ENCODE measurements at places on chromosomes 2 and 18. TPM values are rescaled to one million over a fixed set of nuclear protein-coding genes. Genes with fewer than 3 reads are reported as not detected.

GRCh38 chr2:26067980-26068507 is 34.2 kb downstream of the RAB10 start:
- DNase-seq, result no peak

Gene GPR75
- 2.0 TPM for total RNA-seq

DNA sequence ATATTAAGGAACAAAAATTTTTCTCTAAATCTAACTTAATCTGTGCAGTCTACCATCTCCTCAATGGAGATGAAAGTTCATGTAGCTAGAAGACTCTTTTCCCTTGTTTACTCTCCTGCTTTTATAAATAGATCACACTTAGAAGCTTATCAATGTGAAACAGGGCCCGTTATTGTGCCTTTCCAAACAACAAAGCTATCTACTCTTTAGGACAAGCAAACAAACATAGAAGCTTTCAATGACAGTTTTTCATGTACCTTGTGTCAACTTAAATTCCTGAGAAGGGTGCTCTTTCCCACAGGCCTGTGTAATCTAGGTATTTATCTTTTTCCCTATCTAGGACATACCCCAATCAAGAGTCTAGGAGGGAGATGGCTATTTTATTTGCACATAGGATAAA is 247.8 kb upstream of the CWC22 start:
- no peak for DNase-seq

DNA sequence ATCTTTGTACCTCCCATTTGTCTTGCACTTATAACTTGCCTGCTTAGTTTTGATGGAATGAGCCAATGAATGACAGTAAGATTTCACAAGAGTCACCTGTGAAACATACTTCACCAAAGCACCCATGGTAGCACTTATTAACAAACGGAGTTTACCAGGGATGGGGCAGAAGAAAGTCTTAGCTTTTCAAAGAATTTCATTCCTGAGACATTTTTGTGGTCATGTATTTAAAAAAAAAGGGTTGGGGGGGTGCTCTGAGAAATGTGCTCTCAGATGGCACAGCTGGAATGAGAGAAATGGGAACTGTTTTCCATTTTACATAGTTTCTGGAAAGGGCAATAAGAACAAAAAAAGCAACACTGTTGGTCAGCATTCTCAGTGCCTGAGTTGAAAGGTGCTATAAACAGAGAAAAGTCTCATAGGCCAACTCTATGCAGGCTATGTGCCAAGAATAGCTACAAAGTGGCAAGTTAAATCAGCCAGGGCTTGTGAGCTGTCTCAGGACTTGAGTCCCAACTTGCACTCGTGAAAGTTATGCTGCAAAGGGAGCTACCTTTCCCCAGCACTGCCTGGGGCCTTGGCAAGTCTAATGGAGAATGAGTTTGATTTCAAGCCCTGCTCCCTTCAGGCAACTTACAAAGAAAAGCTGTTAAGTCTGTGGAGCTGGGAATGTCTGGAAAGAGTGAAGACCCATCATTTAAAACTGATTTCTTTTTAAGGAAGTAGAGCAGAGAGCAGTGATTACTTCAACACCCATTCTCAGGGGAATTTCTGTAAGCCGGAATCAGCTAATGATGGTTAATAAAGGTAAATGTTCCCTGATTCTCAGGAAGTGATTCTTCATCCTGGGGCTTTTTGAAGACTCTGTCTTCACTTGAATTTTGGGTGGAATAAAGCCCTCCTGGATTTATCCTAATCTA is 170.6 kb downstream of the SLC8A1 start:
- DNase-seq, result no peak

DNA sequence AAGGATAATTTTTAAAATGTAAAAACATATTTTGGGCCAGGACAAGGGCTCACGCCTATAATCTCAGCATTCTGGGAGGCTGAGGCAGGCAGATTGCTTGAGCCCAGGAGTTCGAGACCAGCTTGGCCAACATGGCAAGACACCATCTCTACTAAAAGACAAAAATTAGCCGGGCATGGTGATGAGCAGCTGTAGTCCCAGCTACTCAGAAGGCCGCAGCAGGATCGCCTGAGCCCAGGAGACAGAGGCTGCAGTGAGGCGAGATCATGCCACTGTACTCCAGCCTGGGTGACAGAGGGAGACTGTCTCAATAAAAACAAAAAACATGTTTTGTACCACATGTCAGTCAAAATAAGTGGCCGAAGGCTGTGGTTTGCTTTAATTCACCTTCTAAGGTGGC is 122.5 kb downstream of the HDAC4 start:
- DNase-seq, result no peak

GRCh38 chr2:139170406-139170805 is 390.2 kb upstream of the NXPH2 start:
- no peak for DNase-seq

Gene IGFBP5
- not detected for total RNA-seq

Gene KIF1A
- total RNA-seq, result 1.8 TPM

GRCh38 chr2:231597014-231597611 is 4.4 kb downstream of the TEX44 start:
- no peak for DNase-seq

Gene TTN
- 0.83 TPM for total RNA-seq

Gene LRP1B
- total RNA-seq, result not detected

Gene SPC25
- total RNA-seq, result 24.1 TPM

DNA sequence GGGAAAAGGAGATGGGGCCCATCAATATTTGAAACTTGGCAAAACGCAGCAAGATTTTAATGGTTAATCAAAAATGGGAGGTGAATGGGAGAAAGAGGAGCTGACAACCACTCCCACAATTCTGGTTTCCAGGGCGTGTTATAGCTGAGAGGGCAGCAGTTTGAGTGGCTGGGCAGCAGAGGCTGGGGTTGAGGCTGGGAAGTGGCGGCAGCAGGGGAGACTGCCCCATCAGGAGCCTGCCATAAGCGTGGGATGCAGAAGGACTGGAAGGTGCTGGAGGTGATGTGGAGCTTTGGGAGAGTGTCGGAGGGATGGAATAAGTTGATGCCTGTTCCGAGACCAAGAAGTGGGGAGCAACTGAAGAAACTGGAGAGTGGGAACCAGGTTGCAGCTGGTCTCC is 48.9 kb upstream of the SH3RF3 start:
- no peak for DNase-seq

- no peak for DNase-seq
Observed at GRCh38 chr2:46955764-46956163, 40.2 kb upstream of the MCFD2 start.

- no peak for DNase-seq
Observed at GRCh38 chr2:212117926-212118325, 420.7 kb downstream of the ERBB4 start.

Gene FAM98A
- 85.5 TPM for total RNA-seq

DNA sequence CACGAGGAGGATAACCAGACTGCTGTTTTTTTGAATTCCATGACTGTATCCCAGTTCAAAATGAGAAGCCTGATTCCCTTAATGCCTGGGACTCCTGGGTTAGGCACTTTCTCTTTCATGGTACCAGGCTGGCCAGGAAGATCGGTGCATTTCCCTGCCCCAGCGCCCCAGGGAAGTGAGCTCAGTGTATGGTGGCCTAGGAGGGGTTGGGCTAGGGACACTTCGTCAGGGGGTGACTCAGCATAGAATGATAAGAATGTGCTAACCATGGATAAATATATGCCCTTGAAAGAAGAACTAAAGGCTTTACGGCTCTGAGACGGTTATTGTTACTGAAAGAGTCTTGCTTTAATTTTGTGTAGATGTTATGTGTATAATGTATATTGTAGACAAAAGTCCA is 27.5 kb upstream of the FAM237A start:
- DNase-seq, result no peak

- DNase-seq, result no peak
Observed at GRCh38 chr2:159186462-159186861, 100.0 kb downstream of the WDSUB1 start.

DNA sequence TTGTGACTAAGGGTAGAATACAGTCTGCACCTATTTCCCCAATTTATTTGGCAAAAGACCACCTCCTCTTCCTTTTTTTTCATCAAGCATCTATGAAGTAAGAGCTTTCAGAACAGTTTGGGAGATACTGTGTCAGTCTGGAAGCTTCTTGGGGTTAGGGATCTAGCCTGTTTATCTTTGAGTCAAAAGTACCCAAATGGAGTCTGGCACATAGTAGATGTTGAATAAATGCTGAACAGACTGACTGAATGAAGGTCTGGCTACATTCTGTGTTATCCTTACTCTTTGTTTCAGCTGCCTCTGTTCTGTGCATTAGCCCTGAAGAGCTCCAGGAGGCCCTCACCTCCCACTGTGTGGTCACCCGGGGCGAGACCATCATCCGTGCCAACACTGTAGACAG is 223.2 kb downstream of the MYO3B start:
- DNase-seq, result no peak

Gene TSPYL6
- not detected for total RNA-seq

Gene EMILIN2
- total RNA-seq, result 22.7 TPM

DNA sequence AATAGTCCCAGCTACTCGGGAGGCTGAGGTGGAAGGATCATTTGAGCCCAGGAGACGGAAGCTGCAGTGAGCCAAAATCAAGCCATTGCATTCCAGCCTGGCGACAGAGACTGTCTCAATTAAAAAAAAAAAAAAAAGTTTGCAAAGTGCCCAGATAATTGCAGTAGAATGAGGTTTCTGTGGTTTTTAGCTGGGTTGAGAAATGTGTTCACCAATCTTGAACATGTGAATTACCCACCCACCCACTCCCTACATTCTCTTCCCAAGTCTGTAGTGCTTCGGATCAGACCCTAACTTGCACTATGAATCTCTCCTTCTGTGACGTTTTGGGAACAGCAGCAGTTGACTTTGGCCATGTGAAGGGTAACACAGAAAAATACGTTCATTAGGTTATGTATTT is 247.3 kb downstream of the PTGR3 start:
- DNase-seq, result no peak

GRCh38 chr2:191566344-191566743 is 111.6 kb upstream of the NABP1 start:
- peak; percentile 69 for DNase-seq

- no peak for DNase-seq
Observed at GRCh38 chr2:124485659-124486058, 460.6 kb downstream of the CNTNAP5 start.

Gene TUBA3E
- total RNA-seq, result not detected

Gene CRYGC
- not detected for total RNA-seq

DNA sequence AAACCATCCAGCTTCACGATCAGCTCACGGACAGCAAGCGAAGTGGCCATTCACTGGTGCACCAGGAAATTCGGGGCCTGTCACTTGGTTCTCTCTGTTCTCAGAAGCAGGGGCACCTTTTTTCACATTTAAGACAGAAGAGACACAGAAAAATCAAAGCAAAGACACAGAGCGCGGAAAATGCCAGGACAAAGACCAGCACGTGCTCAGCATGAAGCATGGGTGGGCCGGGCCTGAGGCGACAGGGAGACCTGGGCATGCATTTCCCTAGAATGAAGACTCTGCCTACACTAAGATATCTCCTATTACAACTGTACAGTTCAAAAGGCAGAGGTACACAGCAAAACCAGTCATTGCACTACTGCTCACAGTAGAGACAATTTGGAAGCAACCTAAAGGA is 117.4 kb upstream of the ID2 start:
- no peak for DNase-seq

DNA sequence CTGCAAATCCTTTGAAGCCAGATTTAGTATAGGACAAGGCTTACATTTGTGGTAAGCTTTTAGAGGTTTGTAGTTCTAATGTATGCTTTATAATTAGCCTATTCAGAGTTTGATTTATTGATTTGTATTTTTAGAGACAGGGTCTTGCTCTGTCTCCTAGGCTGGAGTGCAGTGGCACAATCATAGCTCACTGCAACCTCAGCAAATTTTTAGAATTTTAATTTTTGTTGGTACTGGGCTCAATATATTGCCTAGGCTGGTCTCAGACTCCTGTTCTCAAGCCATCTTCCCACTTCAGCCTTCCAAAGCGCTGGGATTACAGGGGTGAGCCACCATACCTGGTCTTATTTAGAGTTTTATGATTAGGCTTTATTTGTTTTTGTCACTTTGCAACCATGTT is 4.5 kb downstream of the KCNJ13 start:
- DNase-seq, result no peak
